ENCODE measurements at places on chromosomes 3 and 15.

- no peak for DNase-seq
These were observed 222.3 kb downstream of the MEIS2 start for GRCh38 chr15:36877796-36878683.

DNA sequence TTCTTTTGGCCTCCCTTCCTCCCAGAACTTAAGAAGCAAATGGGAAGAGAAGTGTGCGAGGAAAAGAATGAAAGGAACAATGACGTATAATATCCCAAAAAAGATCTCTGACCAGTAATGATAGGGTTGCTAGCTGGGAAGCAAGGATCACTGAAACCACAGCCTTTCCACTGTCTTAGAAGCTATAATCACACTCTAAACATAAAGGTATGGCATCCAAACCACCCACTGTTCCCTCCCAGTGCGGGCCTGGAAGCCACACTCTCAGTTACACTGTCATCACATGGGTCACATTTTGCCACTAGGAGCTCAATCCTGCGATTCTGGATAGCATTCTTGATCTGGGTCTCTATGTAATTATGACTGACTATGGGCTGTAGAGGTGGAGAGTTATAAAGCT, 131.6 kb upstream of the HACD2 start:
- no peak for DNase-seq

DNA sequence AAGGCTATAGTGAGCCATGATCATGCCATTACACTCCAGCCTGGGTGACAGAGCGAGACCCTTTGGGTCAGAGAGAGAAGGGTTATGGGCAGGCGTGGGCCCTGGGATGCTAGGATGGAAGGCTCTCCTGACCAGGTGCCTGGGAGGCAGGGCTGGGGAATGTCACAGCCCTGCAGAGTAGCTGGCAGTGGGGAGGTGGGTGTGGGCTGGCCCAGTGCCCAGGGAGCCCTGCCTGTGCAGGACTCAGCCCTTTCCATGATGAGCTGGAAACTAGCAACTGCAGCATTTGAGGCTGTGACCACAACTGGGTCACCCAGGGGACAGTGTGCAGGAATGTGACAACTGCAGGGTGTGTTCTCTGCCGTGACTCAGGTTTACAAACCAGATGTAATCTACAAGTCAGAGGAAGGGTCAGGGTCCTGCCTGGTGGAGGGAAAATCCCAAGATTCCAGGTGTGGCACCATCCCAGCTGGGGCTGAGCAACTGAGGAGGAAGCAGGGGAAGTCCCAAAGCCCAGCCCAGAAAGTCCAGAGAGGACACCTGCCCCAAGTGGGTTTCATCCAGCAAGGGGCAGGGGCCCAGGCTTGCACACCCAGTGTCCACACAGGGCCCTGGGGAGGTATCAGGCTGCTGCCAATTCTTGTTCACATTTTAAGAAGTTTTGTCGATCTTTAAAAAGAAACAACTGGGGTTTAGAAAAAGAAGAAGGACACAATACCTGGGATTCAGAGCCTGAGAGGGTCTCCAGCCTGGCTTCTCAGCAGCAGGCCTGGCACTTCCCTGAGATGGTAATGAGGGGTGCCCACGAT, 45.5 kb downstream of the SLC28A1 start:
- DNase-seq = no peak

- no peak for DNase-seq
These were observed 5.0 kb downstream of the ZBED2 start for GRCh38 chr3:111590143-111590491.

GRCh38 chr3:111761309-111761795, 97.7 kb upstream of the PHLDB2 start:
- no peak for DNase-seq

DNA sequence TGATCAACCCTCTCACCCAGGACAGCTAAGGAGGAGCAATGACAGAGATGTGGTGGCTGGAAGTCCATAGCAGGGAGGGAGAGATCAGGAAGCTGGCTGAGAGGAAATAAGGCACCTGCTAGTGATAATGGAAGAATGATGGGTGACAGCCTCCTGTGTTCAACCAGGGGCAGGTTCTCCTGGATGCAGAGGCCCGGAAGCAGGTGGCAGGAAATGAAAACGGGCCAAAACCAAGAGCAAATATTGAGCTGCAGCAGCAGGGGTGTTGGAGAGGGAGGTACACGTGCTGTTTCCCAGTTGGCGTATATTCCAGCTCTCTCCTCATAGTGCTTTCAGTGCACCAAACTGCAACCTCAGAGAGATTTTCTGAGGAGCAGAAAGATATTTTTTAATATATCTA, 213.4 kb upstream of the TBL1XR1 start:
- no peak for DNase-seq

DNA sequence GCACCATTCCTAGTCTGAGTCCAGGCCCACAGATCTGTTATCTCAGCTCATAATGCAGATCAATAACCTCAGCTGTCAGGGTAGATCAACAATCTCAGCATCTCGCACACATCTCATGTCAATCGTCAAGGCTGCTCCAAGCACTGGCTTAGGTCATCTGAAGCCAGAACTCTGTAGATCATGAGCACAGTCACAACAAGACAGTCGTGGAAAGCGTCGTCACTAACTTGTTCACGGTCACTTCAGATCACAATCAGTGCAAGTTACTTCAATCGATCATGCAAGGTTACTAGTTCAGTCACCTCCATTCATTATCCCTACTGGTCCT, 71.8 kb downstream of the RBPMS2 start:
- no peak for DNase-seq

GRCh38 chr3:13524979-13525669, 23.8 kb upstream of the FBLN2 start:
- DNase-seq = no peak

- no peak for DNase-seq
These were observed 13.4 kb upstream of the GHRL start for GRCh38 chr3:10306156-10306555.

DNA sequence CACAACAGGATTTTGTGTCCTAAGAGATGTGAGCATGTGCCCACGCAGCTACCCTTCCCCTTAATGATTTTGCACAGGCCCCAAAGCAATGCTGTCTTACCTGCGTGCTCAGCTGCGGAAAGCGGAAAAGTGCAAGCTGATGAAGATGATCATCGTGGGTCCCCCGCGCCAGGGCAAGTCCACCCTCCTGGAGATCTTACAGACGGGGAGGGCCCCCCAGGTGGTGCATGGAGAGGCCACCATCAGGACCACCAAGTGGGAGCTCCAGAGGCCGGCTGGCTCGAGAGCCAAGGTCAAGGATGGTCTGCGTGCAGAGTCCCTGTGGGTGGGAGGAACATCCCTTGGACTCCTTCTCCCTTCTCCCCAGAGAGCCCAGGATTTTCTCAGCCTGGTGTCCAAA, 103.1 kb downstream of the LRRK1 start:
- no peak for DNase-seq

- no peak for DNase-seq
These were observed 43.5 kb downstream of the LPP start for GRCh38 chr3:188197388-188197847.

Measured in activated naive CD4-positive, alpha-beta T cell treated with anti-CD3 and anti-CD28 coated beads, Interleukin-2, amount 50 U/mL, for 16 hours (primary cell).